ENCODE measurements at places on chromosomes 3 and 15.

DNA sequence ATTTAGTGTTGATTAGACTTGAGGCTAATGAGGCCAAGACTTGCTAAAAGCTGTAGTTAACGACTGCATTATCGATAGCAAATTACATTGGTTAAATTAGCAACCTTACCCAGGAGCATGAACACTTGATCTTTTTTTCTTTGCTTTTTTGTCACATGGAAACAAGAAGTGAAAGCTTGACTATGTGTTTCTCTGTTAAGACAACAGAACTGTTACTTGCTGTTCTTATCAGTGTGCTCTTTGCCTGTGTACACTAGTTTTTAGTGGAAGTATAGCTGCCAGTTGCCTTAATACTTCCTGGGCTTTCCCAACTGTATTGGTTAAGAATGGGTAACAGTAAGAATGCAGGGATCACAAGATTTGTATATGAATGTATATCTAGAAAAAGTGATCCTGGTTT lies 625.5 kb downstream of the NAALADL2 start:
- DNase-seq: no peak

GRCh38 chr3:9915254-9916141 lies 1.4 kb upstream of the IL17RC start:
- DNase-seq: no peak

GRCh38 chr3:159807137-159808040 lies 181.2 kb upstream of the IL12A start:
- no peak for DNase-seq

DNA sequence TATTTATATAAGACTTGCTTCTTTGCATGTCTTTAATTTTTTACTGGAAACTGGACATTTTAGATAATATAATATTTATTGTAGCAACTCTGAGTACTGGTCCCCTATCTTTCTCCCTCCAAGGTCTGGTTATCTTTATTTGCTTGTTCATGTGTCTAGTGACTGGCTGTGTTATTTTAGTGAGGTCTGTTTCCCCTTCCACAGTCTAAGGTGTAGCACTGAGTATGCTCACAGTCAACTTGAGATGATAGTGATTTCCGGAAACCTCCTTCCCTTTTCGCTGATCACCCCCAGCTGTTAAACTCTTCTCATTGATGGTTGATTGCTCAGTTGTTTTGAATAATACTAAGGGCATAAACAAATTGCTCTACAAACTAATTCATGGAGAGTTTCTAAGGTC lies 37.0 kb downstream of the PCNP start:
- no peak for DNase-seq

- no peak for DNase-seq
Measured at GRCh38 chr15:68259883-68260282, 17.7 kb upstream of the FEM1B start.

- DNase-seq: no peak
Measured at GRCh38 chr3:155106119-155106518, 26.0 kb downstream of the MME start.

DNA sequence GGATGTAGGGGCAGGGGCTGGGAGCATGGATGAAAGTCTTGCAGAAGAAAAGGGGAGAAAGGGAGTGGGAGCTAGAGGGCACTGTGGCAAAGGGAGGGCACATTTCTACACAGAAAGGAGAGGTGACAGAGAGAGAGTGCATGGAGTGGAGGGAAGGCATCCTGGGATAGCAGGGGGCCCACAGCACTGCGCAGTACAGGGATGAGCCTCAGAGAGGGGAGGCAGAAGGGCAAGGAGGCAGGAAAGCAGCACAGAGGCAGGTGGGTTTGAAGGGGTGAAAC lies 5.4 kb downstream of the STOML1 start:
- no peak for DNase-seq

DNA sequence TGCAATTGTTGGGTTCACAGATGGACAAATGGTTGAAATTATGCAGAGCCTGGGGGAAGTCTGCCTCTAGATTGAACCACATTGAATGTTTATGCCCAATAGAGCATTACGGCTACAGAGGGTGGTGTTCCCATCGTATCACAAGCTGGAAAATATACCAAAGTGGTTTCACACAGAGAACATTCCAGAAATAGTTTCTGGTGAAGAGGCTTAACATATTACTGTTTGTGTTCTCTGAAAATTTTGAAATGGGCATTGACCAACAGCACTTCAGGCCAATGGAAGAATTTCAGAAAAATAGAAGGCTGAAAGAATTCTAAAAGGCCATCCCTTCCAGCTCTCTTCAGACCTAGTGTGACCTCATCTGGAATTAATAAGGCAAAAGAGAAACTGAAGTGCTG lies 203.9 kb downstream of the NEK10 start:
- no peak for DNase-seq

DNA sequence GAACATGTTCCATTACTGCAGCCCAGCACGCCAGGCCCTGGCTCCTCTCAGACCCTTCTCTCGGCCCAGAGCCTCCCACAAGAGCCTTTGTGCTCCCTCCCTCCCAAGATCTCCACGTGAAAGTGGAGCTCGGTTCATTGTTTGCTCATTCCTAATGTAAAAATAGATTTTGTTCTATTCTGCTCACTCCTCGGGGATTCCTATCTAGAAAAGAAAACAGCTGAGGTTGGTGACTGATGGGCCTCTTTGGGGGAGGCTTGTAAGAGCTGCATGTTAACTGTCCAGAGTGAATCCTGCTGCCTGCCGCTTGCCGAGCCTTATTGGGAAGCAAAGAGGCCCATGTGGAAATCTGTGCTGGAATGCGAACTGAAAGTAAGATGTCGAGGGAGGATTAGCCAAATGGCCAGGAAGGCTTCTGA lies 267.1 kb downstream of the LRTM1 start:
- no peak for DNase-seq

DNA sequence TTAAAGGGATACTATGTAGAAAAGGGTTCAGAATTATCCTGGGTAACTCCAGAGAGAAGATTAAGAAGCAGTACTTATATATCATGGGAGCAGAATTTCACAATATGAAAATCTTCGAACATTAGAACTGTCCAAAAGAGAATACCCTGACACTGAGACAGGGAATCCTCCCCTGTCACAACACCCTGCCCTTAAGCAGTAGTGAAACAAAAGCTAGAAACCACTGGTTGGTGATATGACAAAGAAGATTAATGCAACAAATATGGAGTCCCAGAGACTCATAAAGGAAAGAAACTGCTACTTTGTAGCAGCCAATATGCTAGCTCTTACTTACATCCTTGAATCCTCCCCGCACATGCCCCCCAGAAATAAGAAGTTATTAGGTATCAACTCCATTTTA lies 18.5 kb downstream of the MIX23 start:
- no peak for DNase-seq

DNA sequence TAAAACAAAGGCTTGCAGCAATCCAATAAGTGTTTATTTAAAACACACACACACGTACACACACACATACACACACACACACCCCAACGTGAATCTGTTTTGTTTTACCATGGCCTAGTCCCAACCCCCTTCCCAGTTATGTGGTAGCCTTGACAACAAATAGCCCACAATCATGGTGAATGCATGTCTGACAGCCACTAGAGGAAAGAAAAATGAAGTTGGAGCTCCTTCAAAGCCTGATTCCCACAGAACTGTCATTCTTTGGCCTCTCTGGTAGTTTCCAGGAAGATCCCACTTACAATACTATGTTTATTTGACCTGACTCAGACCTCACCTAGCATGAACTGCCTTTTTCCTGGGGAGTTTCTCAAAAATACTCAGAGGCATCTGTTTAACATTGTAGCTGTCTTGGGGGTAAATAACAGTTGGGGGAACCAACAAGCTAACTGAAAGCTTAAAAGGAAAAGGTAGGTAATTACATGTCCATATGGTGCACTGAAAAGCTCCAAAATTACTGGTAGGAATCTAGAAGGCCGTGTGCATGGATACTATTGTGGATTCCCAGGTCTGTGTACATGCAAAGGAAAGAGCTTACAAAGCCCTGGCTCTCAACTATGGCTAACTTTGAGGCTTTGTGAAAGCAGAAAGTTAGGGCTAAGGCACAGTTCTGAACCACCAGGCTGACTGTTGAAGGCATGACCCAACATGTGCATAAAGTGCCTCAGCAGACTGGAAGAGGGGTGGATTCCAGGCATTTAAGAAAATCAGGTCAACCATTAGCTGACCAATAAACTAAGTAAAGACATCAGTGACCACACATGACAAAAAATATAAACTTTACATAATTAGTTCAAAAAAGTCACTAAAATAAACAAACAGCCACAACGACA lies 65.3 kb downstream of the FAIM start:
- DNase-seq: no peak

DNA sequence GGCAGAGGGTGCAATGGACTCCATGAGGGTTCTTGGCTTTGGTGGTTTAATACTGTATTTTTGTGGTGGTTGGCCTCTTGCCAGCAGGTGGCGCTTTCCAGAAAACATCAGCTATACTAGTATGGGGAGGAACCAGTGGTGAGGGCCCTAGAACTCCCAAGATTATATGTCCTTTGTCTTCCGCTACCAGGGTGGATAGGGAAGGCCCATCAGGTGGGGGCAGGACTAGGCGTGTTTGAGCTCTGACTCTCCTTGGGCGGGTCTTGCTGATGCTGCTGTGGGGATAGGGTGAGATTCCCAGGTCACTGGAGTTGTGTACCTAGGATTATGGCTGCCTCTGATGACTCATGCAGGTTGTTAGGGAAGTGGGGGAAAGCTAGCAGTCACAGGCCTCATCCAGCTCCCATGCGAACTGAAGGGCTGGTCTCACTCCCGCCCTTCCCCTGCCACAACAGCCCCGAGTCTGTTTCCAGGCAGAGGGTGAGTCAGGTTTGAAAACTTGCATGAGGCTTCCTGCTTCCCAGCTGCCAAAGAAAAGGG lies 357.7 kb downstream of the OTOL1 start:
- no peak for DNase-seq

DNA sequence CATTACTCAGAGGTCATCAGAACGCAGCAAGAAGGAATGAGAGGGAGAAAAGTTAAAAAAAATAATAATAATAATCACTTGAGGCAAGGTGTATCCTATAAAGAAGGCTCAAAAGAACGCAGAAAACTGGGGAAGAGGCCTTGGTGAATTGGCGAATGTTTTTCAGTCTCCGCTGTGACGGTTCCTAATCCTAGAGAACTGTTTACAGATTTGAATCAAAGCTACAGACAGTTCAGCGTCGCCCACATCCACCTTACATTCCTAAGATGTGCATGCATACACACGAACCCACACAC lies 634 bp downstream of the ZMAT3 start:
- DNase-seq: no peak

DNA sequence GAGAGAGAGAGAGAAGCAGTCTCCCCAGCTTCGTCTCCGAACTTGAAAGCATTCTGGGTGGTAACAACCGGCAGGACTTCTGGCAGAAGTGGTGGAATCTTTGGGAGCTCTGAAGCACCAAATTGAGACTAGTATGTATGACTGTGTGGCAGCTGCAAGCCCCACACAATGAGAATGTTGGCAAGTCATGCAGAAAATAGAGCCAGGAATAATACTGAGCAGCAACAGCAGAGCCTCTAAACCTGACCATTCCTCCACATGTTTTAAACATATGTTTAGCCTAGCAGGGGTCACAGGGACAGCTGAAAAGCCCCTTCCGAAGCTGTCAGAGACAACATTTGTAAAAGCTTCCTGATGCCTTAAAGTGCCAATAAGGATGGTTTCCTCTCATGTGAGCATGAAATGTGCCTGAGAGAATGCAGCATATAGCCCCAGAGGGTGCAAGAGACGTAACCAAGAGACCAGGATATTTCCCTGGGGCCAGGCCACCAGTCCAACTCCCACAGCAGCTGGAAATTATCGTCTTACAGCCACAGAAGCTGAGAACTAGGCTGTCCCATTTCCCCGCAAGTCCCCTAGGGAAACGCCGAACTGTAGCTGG lies 178.6 kb upstream of the CCDC54 start:
- DNase-seq: no peak

DNA sequence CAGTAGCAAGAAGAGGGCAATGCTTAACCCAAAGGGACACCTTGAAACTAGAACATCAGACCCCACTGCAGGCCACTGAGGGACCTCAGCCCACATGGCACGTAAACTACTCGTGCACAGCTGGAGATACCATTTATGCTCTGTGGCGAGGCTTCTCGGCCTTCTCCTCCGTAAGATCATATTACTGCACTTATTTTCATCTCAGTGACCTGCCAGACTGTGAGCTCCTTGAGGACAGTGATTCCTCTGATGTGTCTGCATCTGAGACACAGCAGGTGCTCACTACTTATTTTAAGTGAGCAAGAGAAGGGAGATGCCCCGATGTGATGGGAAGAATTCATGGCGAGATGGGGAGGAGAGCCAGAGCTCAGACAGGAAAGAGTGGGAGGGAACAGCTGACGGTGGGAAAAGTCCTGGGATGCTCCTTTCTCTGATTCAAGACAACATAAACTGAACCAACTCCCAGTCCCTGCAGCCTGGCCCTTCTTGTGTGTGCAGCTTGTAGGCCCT lies 137.6 kb downstream of the RPLP1 start:
- no peak for DNase-seq

DNA sequence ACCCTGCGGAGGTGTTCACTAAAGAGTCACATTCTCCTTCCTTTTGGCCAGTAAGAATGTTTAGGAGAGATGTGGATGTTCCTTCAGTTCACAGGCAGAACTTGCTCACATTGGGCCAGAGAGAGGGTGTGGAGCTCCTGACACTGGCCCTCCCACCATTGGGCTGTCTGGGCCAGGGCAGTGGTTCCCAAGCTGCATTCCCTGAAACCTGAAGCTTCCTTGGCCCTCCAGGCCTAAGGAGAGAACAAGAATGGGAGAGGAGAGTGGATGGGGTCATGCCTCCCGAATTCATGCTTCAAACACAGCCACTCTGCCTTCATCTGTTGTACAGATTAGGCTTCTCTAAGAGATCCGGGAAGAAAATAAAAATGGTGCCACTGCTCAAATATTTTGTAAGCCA lies 257.4 kb downstream of the RORA start:
- no peak for DNase-seq

DNA sequence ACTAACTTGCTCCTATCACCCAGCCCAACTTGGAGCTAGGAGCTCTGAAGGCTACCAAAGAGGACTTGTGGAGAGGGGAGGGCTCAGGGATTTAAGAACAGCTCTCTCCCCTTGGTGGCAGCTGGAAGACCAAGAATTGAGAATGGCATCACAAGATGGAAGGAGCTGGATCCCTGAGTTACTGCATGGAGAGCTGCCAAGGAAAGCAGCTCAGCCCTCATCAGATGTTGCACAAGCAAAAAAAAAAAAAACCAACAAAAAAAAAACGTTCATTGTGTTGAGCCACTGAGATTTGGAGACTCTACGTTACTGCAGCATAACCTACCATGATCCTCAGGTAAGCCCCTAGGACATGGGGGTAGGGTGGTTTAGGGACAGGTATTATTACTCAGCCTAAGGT lies 41.0 kb downstream of the ITGB5 start:
- DNase-seq: no peak

- no peak for DNase-seq
Measured at GRCh38 chr3:194983620-194984019, 287.3 kb downstream of the XXYLT1 start.

- no peak for DNase-seq
Measured at GRCh38 chr3:8576436-8576835, 68.2 kb downstream of the SSUH2 start.

Data from stimulated activated CD8-positive, alpha-beta memory T cell treated with anti-CD3 and anti-CD28 coated beads, Interleukin-7, amount 100 ng/mL, for 24 hours (primary cell).